ENCODE measurements at places on chromosomes 2 and 18.

DNA sequence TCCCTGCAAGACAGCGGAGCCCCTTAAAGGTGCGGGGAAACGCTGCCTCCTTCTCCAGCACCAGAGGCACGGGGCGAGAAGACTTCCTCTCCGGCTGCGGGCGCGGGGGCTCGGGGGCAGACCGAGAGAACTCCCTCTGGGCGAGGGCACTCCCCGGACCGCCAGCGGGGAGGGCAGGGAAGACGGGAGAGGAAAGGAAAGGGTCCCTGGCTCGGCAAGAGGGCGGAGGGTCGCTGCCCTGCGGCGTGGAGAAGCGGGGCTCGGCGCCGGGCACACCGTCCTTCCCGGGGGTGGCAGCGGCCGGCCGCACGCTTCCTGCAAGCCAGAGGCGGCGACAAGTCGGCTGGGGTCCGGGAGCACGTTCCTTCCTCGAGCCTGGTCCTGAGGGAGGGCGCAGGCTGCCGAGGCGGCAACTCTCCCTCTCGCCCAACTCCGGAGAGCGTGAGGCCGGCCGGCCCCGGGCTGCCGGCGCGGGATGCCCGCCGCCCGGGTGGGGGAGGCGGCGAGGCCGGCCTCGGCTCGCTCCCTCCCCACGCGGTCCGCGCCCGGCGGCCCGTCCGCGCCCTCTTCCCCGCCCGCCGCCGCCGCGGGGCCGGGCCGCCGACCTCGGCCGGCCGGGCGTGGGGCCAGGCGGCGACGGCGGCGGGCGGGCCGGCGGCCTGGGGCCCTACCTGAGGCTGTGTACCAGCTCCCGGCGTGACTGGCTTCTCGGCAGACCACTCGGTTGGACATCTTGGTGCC, 1.1 kb downstream of the MEMO1 start:
- peak; percentile 6 for DNase-seq

DNA sequence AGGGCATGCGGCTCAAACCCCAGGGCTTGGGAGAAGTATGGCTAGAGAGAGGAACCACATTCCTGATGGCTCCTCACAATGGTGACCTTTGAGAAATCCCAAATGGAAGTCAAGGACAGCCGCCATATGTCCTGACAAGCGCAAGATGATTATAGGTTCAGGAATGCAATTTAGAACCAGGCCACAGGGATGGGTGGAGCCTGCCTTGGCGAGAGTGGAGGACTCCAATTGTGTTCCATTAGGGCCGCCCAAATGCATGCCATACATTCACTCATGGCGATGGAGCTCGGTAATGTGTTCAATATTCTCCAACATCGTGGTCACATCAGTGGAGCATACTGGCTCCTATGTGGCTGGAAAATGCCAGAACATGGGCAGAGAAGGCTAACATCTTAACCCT, 662.9 kb upstream of the ID2 start:
- DNase-seq = no peak

DNA sequence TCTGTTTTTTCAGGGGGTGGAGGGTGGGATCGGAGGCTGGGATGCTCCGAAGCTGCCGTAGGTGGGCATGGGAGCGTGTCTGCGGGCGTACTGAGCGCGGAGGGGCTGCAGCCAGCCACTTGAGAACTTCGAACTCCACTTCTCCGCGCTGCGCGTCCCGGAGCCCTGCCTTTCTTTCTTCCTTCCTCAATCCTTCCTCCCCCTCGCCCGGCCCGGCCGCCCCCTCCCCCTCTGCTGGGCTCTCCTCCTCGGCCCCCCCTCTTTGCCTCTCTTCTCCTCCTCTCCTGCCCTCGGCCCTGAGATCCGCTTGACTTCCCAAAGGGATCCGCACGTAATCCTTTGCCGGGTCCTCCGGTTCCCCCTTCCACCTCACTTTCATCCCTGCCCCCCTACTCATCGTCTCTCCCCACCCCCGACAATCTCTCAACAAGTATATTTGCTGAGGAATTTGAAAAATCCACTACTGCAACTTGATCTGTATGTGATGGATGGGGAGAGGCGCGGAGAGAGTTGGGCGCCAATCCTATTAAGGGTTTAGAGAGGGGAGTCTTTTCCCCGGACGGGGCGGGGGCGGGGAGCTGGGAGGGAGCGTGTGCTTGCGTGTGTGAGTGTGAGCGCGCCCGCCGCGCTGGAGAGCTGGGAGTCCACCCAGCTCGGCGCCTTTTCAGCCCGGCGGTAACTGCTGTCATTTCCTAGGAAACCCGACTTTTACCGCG, 1.1 kb downstream of the GLI2 start:
- no peak for DNase-seq

GRCh38 chr18:48674758-48675351, 136.0 kb downstream of the CTIF start:
- DNase-seq = no peak

DNA sequence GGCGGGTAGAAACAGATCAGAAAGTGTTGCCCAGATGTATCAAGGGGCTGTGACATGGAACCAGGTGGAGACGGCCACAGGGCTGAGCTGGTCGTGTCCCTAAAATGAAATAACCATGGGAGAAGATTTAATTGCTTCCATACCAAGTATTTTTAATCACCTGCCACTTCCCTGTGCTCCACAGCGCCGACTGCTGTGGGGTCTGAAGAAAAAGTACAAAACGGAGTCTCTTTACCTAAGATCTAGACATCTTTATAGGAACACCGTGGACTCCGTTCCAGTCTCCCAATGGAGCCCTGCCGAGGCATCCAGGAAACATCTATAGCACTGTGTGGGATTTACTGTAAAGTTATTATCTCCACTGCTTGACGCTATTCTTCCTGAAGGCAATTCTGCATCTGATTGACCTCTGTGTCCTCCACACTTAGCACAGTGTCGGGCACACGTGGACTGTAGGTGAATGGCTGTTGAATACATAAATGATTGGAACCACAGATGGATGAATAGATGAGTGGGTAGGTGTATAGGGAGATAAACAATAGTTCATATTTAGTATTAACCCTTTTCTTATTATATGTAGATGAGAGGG, 21.6 kb upstream of the GYPC start:
- no peak for DNase-seq

GRCh38 chr2:33380719-33381118, 95.7 kb upstream of the RASGRP3 start:
- DNase-seq = no peak

- no peak for DNase-seq
Measured at GRCh38 chr2:112187805-112188596, 49.8 kb downstream of the FBLN7 start.

- no peak for DNase-seq
Measured at GRCh38 chr2:54726940-54727339, 3.5 kb downstream of the EML6 start.

DNA sequence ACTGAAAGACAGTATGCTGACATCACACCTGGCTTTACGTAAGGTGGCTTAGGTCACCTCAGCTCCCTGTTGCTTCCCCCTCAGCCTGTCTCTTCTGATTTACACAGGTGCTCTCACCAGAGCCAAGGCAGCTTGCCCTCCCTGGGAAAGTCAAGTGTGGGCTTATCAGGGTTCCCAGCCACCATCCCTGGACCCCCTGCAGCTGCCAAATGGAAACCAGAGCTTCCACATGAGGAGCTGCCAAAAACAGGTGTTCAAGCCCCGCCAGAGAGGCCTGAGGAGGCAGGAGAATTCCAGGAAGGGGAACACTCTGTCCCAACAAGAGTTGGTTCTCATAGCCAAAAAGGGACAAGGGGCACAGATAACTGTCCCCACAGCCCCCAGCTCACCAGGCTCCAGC, 266.7 kb downstream of the ATAD2B start:
- no peak for DNase-seq

DNA sequence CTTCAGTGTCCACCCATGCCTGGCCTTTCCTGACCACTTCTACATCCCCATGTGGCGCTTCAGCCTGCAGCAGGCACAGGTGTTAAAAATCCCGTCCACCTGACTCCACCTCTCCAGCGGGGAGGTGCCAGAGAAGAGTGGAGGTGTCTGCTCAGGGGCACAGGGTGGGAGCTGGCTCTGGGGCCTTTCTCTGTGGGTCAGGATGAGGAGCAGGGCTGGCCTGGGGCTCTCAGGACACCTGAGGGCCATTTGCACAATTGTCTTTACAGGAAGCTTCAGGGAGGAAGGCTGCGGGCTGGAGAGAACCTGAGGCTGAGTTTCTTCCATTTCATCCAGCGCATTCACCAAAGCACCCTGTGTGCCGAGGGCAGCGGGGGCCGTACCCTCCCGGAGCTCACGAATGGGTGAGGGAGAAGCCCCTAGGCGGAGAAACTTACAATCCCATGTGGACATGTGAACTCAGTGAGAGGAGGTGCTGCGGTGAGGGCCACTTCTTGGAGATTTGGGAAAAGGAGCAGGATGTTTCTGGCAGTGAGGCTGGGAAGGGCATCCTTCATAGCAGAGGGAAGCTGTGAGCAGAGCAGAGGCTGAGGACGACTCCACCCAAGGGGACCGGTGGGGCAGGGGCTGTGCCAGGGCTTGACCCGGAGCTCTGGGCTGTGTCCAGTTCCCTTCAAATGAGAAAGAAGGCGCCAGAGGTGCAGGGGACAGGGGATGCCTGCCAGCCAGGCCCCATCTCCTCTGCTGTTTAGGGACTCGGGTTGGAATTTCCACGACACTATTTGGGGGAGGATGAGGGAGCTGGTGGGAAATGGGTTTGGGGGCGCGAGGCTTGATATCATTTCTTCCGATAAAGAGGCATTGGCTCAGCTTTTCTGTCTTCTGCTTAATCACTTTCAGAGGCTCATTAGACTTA, 155.2 kb upstream of the MYCN start:
- no peak for DNase-seq

Measured in stimulated activated CD8-positive, alpha-beta memory T cell treated with anti-CD3 and anti-CD28 coated beads, Interleukin-15, amount 100 ng/mL, for 24 hours (primary cell).